ENCODE measurements at places on chromosomes 5 and 9. TPM values are rescaled to one million over a fixed set of nuclear protein-coding genes. Genes with fewer than 3 reads are reported as not detected.
A peak's percentile ranks its signal among the peaks of the same experiment; 100 is the strongest.

GRCh38 chr9:128098297-128099230 is 29.0 kb downstream of the PTGES2 start:
- DNase-seq, result peak; percentile 98

The PLGRKT gene
- total RNA-seq, result 40.2 TPM

The C5 gene
- total RNA-seq, result 1.8 TPM

DNA sequence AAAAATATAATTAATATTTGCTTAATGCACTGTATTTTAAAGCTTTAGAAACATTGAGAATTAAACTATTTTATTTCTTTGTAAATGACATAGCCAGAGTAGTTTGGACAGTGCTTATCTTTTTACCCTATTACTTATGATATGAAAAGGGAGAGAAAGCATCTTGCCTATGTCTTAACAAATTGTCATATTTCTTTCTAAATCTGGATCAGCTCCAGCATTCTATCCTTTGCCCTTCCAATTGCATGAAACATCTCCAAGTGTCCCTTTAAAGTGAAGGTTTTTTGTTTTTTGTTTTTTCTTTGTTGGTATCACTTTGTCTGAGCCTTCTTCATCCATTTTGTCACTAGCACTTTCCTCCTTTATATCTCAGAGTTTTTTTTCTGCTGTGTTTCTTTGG is 511.6 kb upstream of the FAM174A start:
- DNase-seq, result no peak

DNA sequence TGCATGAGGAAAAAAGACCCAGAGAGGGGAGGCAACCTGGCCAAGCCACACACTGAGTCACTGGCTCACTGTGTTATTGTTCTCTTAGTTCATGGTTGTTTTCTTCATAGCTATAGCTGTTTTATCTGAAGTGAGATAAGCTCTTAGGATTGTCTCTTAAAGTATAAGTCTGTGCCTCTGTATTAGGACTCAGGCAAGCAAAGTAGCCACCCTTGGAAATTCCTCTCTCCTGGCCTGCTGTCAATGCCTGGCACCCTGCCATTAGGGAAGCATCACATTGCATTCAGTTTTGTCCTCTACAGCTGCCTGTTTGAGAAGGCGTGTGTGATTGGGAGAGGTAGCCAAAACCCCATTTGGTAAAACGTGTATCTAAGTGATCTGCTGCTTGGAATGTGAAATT is 147.4 kb upstream of the GLRA1 start:
- DNase-seq, result no peak

The PCDHB7 gene
- total RNA-seq, result 0.29 TPM

DNA sequence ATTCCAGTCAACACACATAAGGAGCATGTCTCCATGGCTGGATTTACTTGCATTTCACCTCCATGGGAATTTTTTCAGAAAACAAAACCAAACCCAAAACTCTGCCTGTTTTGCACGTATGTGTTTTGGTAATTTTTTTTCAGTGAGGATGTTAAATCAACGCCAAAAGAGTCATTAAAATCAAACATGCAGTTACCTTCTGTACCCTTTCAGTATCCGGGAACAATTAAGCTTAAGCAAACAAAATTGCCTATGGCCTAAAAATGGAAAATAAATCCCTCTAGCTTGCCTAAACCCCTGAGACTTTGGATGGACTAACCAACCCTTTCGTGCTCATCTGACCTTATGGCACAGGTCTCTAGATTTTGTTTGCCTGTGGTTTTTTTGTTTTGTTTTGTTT is 209.2 kb upstream of the KLF4 start:
- no peak for DNase-seq

The FBLL1 gene
- 0.95 TPM for total RNA-seq

DNA sequence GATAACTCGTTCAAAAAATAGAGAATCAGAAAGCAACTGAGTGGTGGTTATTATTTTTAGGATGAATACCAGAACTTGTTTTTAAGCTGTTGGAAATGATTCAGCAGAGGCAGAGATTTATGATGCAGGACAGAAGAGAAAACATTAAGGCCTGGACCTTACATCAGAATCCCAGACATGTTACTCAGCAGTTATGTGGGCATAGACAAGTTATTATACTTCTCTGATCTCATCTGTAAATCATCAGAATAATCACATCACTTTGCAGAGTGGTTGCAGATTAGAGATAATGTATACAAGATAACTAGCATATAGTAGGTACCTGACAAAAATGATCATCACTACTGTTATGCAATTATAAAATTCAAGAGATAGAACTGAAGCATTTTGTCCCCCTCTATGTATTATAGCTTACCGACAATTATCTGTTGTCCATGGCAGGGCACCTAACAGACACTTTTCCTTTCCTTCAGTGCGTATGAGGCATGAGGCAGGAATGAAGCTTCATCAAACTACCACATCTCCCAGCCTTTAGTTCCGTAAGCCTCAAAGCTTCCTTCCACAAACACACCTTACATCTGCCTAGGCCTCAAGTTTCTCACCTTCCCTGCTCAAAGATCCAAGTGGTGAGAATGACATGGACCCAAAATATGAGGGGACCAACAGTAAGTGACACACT is 165.9 kb downstream of the DENND1A start:
- no peak for DNase-seq

- peak; percentile 69 for DNase-seq
These were observed 45.3 kb downstream of the PLPP7 start for GRCh38 chr9:131334629-131335367.

The WNT8A gene
- total RNA-seq, result not detected

DNA sequence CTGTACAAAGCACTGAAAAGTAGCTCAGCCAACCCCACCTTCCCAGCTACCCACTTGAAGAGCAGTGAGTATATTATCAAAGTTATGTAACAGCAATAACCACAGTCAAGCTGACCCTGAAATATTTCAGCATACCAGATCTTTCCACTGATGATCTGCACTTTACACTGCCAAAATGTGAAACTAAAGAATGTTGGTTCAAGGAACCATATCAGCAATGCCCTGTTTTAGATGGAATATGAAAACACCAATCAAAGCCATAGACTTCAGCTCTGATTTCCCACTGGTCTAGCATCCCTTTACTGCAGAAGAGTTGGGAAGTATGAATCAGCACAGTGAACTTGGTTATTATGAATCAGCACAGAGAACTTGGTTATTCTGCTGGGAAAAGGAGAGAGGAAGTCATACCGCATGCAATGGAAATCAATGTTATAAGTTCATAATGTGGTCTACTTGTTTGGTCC is 20.0 kb downstream of the CEMIP2 start:
- no peak for DNase-seq

GRCh38 chr9:84975926-84976325 is 306.4 kb downstream of the NTRK2 start:
- no peak for DNase-seq

- no peak for DNase-seq
These were observed 13.9 kb downstream of the TLR4 start for GRCh38 chr9:117718085-117718484.

The WWC1 gene
- 13.2 TPM for total RNA-seq

The ZNF366 gene
- total RNA-seq, result 0.03 TPM

DNA sequence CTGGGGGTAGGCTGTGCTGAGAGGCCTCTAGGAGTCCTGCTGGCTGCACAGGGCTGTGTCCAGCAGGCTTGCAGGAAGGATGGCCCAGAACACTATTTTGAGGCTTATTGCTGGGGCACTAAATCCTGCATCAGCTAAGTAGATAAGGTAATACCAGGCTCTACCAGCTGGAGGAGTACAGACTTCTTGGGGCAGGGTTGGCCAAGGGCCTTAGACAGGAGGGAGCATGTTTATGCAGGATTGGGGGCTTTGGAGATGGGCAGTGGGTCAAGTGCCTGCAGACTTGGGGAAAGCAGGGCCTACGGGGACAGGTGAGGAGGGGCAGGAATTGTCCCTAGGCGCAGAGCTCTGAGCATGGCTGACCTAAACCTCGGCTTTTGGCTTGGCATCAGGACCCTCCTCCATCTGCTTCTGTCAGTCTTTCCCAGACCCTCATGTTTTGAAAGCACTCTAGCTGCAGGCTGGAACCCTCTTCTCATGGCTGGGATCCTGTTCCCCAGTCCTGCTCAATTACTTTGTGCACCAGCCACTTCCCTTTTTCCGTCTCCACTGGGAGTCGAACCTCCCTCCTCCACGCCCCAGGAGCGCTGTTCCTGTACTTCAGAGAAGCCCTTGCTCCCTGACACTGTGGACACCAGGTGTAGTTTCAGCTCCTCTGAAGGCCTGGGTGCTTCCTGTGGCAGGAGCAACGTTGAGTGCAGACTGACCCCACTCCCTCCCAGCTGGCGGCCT is 61.0 kb upstream of the SPTLC1 start:
- DNase-seq, result peak; percentile 38

GRCh38 chr9:35727676-35728040 is 4.3 kb downstream of the TLN1 start:
- no peak for DNase-seq

GRCh38 chr9:122151267-122151828 is 8.2 kb downstream of the NDUFA8 start:
- DNase-seq, result peak; percentile 9

DNA sequence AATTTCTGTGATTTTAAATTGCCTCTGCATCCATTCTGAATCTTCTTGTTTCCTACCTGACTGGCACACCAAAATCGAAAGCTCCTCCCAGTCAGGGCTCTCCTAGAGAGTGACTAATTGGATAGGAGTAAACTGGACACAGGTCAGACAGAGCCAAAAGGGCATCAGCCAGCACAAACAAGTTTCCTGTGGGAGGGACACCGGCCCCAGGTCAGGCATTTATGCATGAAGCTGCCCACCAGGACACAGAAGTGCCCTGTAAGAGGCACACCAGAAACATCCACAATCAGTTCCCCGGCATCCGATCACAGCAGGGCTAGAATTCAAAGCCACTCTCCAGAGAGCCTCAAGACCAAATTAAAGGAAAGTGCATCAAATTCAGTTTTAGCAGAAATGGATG is 78.4 kb downstream of the SFXN1 start:
- no peak for DNase-seq

GRCh38 chr9:126698756-126699155 is 85.0 kb downstream of the LMX1B start:
- no peak for DNase-seq

GRCh38 chr5:10797261-10797660 is 36.2 kb upstream of the DAP start:
- DNase-seq, result no peak

DNA sequence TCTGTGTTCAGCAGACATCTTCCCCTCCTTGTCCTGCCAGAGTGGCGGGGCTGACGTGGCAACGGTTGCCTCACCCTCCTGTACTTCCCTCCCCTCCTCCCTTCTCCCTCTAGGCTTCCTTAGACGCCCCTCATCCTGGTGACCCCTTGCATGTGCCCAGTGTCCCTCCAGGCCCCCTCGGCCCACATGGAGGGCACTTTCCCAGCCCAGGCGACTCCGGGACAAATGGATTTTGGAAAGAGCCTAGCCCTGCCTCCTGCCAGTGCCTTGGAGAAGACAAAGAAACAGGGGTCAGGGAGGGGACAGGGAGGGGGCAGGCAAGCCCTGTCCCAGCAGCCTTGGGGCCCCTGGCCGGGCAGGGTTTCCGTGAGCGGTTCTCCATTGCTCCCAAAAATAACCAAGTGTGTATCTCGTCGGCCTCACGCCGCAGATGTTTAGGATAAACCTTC is 38.3 kb upstream of the NEURL1B start:
- DNase-seq, result no peak

- no peak for DNase-seq
These were observed 6.2 kb downstream of the PCSK1 start for GRCh38 chr5:96426831-96427230.

DNA sequence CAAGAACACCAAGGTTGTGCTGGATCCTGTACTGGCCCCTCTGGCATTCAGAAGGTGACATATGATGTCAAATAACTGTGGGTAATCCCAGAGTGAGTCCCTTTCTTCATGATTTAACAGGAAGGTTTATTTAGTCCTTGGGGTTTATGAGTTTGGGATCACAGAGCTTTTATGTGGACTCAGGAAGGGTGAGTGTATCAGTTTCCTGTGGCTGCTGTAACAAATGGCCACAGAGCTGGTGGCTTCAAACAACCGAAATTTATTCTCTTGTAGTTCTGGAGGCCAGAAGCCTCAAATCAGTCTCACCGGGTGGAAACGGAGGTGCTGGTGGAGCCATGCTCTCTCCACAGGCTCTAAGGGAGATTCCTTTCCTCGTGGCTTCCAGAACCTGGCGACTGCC is 157.7 kb downstream of the MELK start:
- no peak for DNase-seq

GRCh38 chr5:134249469-134250379 is 23.9 kb upstream of the PPP2CA start:
- DNase-seq, result no peak

DNA sequence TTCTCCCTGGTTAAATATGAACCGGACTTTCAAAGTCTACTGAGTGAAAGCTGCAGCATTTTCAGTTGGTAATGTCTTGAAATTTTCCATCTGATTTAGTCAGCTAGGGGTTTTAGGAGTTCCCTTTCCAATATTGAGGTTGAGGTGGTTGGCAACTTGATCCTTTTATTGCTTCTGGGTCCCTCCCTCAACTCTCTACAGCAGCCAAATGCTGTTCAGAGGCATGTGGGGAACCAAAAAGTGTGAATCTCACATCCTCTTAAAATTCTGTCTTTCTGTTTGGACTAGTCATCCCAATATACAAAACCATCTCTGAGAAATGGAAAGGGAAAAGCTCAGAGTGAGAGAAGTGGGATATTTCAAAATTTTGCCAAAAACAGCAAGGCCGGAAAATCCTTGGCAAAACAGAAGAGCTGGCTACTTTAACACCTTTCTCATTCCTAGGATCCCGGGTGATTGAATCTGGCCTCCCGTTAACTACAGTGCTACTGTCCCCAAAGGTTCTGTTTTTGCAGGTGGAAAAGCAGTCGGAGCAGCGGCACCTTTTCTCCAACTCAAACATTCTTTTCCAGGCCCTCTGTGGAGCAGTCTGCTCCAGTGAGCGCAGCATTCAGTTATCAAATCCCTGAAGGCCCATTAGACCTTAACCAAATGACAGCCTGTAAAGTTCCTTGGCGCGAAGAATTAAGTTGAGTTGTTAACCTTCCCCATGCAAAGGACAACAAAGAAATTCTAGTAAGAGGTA is 345.9 kb upstream of the NUDT12 start:
- no peak for DNase-seq

DNA sequence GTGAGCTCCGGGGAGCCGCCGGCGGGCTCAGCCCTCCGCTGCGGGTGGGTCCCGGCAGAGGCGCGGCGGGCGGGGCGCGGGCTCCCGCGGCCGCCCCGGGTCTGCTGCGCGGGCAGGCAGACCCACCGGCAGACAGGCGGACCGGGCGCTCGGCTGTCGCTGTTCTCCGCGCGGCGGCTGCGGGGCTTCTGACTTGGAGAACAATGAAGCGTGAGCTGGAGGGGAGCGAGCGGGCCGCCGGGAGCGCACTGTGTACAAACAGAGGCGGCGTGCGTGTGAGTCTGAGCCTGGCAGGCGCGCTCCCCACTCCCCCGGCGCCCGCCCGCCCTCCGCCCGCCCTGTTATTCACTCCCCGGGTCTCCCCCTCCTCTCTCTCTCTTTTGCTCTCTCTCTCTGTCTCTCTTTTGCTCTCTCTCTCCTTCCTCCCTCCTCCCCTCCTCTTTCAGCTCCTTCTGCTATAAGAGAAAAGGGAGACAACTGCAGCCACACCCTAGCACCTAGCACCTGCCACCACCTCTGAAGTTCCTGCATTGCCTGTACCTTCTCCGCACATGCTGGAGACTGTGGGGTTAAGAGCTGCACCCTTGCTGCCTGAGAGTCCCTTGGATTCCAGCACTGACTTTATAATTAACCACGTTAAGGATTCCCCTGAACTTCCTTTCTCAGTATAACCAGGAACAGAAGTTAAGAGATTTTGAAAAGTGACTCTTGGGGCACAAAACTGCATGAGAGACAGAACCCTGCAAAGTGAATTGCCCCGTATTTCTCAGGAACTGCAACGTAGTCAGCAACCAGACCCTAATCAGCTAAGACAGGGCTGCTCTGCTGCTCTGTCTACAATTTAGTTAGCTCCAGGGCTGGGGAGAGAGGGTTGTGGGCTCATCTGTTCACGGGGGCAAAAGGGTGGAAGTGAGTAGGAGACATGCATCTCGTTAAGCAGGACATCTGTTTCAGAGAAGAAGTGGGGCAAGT is at the start of gene EDIL3:
Gene EDIL3, minus strand, starts transcription at position 277 of the 972 bp plus-strand sequence. CDS start 506 bp downstream, outside the sequence.
- peak; percentile 25 for DNase-seq
